CD4-positive, alpha-beta T cell treated with Interleukin-4 for 4 hours (primary cell): ENCODE measurements at places on chromosomes 12 and 14.
A peak's percentile ranks its signal among the peaks of the same experiment; 100 is the strongest.

DNA sequence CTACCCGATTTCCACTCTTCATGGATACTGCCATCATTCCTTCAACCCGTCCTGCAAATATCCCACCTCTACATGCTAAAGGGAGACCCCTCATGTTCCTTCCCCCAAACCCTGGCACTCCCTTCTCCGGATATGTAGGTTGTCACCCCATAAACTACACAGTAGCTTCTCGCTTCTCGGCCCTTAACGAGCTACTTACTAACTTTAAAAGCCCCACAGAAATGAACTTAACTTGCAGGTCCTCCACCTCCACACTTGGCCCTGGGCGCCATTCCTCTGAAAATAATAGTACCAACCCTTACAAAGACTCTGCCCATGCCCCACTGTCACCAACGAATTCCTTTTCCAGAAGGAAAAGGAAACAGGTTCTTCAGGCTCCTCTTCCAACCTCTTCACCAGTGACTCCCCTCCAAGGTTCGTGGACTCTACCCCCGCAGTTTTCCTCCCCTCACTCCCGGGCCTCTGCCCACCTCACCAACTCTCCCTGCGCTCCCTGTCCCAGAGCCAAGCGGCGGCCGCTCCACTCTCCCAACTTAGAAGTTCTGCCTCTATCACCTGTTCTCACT lies 1.2 kb downstream of the SPPL3 start:
- no peak for DNase-seq

DNA sequence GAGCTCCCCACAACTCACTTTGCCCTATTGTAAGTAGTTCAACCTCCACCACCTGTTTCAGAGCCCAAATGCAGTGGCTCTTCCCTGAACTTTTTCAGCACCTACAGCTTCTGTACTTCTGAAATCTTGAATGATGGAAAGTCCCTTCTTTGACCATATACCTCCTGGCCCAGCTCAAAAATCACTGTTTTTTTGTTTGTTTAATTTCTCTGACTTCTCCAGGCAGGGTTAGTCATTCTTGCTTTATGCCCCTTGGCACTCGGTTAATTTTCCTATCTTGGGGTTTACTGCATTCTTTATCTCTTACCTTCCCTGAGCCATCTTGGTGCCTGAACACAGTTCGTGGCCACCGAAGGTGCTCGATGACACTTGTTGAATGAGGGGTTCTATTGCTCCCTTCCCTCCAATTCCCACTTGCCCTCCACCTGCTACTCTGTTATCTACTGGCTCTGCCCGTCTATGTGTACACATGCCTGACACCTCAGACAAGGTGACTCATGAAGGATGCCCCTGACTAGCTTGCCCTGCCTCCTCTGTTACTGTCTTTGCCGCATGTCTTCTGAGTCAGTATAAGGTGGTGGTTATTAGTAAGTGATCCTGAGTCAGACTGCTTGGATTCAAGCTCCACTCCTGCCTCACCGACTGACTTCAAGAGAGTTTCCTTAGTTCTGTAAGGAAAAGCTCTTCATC lies 4.4 kb downstream of the AMHR2 start:
- peak; percentile 30 for DNase-seq

GRCh38 chr14:102824832-102825231 lies 47.6 kb downstream of the TRAF3 start:
- DNase-seq, result no peak

DNA sequence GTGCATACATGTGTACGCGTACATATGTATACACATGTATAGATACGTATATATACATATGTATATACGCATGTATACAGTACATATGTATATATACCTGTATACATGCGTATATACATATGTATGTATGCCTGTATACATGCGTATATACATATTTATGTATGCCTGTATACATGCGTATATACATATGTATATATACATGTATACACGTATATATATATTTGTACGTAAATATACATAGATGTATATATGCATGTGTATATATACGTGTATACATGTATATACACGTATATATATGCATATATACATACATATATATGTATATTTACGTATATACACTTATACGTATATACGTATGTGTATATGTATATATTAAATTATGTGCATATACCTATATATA lies 93.9 kb upstream of the ABCD2 start:
- no peak for DNase-seq

DNA sequence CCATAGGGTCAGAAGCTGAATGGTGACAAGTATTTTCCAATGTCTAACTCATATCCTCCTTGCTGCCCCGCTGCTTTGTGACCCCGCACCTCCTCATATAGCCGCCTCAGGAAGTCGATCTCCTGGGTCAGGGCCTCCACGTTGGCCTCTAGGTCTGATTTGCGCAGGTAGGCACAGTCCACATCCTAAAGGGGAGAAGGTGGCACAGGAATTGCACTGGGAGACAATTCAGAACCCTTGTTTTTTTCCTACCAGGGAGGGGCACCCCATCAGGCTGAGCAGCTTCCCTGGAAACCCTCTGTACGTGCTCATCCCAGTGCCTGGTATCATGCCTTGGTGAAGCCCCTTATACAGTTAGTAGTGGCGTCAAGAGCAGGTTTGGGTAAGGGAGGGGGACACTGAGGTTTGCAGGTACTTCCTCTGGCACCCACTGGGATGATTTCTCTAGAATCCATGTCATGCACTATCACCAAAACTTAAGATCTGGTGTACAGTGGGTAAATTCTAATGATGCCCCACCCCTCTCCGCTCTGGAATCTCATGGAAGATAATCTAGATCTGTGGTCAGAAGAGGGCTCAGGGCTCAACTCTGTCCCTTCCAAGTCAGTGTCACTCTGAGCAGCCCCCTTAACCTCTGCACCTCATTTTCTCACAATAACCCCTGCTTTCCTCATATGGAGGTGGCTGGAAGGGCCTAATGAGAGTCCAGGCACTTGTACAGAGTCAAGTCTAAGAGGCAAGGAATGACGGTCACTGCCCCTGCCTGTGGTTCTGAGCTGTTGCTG lies 20.1 kb upstream of the KRT86 start:
- DNase-seq, result no peak

DNA sequence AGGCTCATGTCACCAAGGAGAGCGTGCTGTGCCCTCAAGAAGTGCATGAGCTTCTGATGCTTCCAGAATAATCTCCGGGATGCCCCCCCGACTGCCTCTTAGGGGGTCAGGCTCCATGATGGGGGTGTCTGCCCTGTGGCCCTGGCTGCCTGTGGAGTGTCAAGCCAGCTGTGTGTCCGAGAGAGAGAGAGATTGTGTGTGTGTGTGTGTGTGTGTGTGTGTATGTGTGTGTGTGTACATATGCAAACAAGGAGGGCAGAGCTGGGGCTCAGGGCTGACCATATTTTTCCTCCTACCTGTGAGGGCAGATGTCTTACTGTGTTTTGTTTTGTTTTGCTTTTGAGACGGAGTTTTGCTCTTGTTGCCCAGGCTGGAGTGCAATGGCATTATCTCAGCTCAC lies 5.6 kb upstream of the ALDH2 start:
- DNase-seq, result no peak

- no peak for DNase-seq
Measured at GRCh38 chr12:116441292-116441691, 117.9 kb upstream of the MAP1LC3B2 start.

DNA sequence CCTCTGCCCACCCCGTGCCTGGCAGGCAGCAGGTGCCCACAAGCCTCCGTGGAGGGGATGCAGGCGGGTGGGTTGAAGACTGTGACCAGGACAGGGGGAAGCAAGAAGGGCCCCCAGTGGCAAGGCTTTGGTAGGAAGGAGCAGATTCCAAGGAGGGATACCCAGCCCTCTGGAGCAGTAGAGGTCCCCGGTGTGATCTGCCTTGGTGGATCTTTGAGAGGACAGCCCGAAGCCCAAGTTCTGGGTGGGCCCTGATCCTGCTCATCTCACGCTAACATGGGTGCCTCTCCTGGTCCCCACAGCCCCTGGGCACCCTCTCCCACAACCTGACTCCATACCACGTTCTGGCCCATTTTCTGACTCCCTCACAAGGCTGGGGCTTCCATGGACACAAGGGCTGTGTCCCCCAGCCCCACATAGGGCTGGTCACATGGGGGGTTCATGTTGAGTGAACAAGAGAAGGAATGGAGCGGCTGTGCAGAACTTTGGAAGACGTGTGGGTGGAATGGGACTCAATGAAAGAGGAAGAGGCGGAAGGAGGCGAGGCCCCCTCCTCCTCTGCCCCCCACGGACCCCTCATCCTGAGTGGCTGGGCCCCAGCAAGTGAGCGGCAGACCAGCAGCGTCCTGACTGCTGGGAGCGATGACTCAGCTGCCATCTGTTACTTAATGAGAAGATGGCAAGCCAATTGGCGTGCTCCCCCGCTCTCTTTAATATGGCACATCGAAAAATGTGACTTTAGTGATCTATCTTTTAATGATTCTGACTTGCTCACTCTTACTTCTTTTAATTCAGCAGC lies 77.0 kb upstream of the BCL11B start:
- DNase-seq, result no peak

DNA sequence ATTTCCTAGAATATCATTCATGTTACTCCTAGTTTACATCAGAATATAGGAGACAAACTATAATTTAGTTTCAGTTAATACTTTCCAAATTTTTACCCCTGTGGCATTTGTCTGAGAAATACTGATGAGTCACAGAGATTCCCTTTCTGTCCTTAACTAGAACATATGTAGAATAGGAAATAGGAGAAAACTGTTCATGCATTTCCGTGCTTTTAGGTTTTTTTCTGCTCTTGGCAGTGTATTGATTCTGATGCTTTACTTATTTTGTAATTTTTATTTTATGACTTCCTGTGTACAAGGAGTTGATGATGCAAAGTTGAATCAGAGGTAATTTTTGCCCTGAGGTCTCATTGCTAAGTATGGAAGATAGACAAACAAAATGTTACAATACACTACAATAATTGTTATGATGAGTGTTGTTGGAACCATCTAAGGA lies 23.0 kb downstream of the MNAT1 start:
- DNase-seq, result no peak

DNA sequence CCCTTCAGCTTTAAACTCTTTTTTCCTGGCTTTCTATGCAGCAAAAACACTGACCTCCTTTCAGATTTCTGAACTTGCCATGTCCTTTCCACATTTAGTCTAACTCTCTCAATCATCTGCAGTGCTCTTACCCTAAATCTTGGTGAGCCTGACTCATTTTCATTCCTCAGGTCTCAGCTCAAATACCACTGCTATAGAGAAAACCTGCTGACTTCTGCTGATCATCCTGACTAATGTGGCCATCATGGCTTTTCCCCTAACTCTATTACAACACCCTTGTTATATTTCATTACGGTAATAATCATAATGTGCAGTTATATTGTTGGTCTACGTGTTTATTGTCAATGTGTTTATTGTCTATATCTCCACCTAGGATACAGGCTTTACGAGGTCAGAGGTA lies 207.3 kb upstream of the OR4E1 start:
- DNase-seq, result no peak

DNA sequence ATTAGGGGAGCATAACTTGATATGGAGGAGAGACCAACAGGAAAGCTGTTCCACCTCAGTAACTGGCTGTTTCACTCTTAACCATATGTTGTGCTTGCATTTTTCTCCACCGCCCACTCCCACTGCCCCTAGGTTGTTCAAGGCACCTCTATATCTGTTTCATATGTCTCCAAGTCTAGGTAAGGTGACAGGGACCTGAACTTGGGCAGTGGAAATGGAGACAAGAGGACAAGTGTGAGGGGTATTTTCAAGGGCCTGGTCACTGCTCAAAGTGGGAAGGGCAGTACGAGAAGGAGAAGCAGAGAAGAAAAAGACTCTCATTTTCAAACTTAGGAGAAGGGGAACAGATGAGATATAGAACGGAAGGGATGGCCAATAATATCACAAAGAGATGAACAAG lies 3.1 kb downstream of the SLC38A1 start:
- no peak for DNase-seq

GRCh38 chr12:67797185-67797741 lies 148.7 kb downstream of the DYRK2 start:
- DNase-seq, result no peak

- no peak for DNase-seq
Measured at GRCh38 chr12:52120951-52121823, 41.7 kb downstream of the SMIM41 start.

- DNase-seq, result no peak
Measured at GRCh38 chr12:70756118-70756517, 118.9 kb upstream of the PTPRB start.

- no peak for DNase-seq
Measured at GRCh38 chr12:18747895-18748294, 10.0 kb downstream of the CAPZA3 start.

- no peak for DNase-seq
Measured at GRCh38 chr12:102298022-102298421, 100.4 kb upstream of the PMCH start.

DNA sequence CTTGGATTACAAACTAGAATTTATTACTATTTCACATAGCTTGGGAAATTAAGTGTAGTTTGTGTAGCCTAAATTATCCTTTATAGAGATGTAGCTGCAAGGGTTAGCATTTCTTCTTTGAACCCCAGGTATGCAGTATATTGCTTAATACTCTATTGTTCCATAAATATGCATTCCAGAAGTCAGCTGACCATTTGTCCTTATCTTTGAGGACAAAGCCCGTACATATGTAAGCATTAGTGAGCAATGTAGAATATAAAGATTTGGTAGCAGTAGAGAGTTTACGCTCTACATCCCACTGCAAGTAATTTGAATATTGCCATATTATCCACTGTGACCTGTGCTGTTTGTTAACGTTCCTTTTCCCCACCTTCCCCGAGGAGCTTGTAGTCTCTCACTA lies 26.9 kb downstream of the PPM1A start:
- DNase-seq, result no peak

DNA sequence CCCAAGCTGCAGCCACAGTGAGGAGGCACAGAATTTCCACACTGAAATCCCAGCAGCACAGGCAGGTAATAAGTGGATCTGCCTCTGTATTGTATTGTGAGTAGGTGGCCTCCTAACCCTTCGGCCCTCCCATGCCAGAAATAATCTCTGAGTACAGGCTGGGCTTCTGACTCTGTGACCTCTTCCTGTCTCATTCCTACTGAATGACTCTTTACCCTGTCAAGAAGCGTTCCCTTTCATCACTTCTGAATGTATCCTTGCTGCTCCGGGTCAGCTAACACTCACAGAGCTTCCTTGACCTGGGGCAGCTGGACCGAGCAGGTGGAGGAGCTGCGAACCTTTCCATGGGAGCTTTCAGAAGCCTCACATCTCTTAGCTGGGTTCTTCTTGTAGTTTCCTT lies 119.6 kb downstream of the SLC8A3 start:
- DNase-seq, result no peak

- no peak for DNase-seq
Measured at GRCh38 chr12:12946686-12947355, 5.1 kb downstream of the GPRC5D start.

GRCh38 chr12:105832806-105833205 lies 305.9 kb downstream of the NUAK1 start:
- no peak for DNase-seq

GRCh38 chr14:67996235-67996634 lies 176.7 kb downstream of the RAD51B start:
- no peak for DNase-seq

DNA sequence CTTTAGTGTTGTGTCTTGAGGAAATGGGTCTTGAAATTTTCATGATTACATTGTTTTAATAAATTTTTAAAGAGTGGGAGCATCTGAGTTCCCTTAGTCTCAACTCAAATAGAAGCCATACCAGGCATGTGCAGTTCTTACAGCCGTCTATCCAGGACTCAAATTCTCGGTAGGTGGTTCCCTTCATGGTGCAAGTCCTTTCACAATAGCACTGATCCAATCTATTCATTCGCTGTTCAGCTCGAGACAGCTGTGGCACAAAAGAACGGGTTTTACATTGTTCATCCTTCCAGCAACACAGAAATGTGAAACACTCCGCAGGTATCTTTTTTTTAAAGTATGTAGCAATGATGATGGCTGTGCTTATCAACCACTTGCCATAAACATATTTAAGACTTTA lies 100.2 kb downstream of the NELL2 start:
- DNase-seq, result no peak
